ENCODE measurements at places on chromosomes 13 and 19.
A peak's percentile ranks its signal among the peaks of the same experiment; 100 is the strongest.

GRCh38 chr13:52001120-52001731 lies 10.0 kb downstream of the ATP7B start:
- DNase-seq: peak; percentile 46

- DNase-seq: no peak
These were observed 792.6 kb upstream of the SLITRK6 start for GRCh38 chr13:86591862-86592261.

DNA sequence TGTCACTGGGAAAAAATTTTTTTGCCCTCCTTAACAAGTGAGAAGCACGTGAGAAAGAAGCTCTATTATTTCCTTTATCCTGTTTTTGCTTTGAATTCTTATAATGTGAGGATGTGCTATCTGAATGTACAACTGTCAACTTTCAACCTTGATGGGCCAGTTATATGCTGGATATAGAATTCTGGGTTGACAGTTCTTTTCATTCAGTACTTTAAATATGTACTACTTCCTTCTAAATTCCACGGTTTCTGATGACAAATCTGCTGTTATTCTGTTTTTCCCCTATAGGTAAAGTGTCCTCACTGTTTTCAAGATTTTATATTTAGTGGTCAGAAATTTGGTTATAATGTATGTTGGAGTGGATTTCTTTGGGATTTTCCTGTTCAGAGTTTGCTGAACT lies 29.9 kb downstream of the ZDHHC20 start:
- DNase-seq: no peak

- DNase-seq: no peak
These were observed 52.1 kb upstream of the SOX1 start for GRCh38 chr13:112014857-112015256.

GRCh38 chr13:26895081-26895807 lies 134.7 kb upstream of the GPR12 start:
- peak; percentile 13 for DNase-seq

- no peak for DNase-seq
These were observed 34.4 kb downstream of the NUP58 start for GRCh38 chr13:25335856-25336255.

GRCh38 chr13:96803456-96804100 lies 190.7 kb downstream of the OXGR1 start:
- DNase-seq: no peak

DNA sequence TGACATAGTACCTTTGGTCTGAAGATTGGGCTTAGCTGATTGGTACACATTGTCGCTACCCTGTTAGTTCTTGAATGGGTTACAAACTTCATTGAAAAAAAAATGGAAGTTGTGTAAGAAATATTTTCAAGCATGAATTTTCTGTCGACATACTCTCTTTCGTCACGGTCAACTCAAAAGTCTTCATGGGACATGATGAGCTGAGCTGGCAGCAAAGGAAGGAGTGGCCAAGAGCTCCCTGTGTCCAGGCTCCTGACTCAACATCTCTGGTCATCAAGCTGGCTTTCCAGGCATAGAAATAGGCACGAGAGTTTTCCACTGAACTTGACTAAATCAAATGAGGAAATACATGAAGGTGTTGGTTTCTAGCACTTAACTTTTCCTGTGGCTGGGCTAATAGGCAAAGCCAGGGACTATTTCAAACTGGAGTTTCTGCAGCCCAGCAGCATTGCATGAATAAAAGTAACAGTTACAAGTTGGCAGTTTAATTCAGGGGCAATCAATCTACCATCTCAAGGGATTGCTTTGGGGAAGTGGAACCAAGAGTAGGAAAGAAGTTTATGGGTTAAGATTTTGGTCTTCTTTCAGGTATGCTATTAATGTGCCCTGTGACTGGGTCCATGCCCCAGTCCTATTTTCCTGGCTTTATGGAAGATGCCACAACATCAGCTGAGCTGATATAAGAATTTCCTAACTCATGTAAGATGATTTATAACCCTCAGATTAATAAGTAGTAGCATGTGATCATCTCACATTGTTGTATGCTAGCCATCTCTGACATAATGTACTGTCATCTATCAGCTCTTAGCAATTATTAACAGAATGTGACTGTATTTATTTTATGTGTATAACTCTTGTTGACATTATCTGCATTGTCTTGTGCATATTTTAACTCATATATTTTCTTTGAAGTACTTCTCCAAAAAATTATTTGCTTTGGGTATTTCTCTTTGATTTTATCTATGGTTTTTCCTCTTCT lies 385.8 kb downstream of the DLEU7 start:
- DNase-seq: no peak

DNA sequence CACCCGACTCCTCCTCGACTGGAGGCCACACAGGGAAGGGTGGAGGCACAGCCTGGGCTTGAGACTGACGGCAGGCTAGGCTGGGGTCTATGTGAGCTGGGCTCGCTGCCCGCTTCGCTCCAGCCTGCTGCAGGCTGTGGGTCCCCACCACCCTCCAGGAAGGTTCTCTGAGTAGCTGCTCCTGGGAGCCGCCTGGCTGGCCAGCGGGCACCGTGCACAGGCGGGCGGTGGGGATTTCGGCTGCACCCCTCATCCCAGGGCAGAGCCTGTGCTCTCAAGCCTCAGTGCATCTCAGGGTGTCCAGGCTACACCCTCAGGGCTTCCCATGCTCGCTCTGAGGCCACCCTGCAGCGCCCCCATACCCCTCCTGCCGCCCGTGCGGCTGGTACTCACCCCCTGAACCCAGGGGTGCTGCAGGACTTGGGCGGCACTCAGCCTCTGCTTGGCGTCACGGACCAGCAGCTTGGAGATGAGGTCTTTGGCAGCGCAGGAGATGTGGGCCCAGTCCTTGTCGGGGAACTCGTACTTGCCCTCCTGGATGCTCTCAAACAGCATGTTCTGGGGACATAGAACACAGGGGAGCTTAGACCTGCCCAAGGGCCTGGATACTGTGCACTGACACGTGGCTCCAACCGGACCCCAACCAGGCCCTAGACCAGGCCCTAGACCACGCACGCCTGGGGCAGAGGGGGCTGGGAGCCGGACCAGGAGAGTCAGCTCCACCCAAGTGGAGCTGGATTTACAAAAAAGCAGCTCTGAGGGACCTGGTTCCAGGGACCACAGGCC lies 10.2 kb downstream of the MKNK2 start:
- DNase-seq: no peak

GRCh38 chr13:111531505-111531904 lies 211.1 kb downstream of the TEX29 start:
- DNase-seq: no peak

DNA sequence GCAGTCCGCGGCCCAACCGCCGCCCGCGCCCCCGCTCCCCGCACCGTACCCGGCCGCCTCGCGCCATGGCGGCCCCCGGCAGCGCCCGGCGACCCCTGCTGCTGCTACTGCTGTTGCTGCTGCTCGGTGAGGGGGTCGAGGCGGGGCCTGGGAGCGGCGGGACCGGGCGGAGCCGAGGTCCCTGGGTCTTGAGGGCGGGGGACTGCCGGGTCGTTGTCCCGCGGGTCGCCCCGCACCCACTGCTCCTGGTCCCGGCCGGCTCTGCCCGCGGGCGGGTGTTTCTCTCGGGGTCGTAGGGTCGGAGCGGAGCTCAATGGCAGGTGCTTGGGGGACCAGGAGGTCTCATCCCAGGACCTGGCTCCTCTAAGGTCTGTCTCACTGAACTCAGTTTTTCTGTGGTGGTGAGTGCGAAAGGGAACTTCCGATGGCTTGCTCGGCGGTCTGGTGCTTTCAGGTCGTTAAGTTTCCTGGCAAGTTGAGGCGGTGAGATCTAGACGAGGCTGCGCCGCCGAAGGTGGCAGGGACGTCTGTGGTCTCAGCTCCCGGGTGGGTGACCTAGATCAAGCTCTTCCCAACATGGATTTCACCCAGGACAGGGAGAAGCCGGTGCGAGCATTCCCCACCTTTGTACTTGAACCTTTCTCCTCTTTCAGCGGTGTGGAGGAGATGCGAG lies 467 bp downstream of the LAMP1 start:
- peak; percentile 45 for DNase-seq

- no peak for DNase-seq
These were observed 456.6 kb downstream of the FGF9 start for GRCh38 chr13:22127277-22128164.

DNA sequence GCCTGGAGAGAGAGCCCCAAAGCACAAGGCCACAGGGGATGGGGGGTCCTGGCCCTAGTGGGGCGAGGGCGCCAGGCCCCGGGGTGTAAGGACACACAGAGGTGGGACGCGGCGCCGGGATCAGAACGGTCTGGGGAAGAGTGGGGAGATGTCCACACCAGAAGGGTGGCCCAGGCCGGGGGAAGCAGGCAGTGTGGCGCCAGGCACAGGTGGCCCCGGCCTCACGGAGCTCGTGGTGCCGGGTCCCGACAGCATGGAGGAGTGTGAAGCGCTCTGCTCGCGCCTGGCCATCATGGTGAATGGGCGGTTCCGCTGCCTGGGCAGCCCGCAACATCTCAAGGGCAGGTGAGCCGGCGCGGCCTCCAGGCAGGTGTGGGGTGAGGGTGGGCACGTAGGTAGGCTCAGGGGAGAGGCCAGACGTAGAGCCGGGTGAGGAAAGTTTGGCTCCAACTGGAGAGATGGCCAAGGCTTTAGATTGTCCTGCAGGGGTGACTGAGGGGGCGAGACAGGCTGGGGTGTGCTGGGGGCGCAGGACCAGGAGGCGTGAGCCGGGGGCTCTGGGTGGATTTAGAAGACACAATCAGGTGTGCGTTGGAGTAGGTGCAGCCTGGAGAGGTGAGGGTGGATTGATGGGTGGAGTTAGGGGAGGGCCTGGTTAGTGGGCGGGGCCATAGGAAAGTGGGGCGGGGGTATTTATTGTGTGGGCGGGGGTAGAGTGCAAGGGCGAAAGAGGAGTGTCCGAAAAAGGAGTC lies 2.9 kb upstream of the ARHGAP45 start:
- no peak for DNase-seq

GRCh38 chr19:46748325-46749109 lies 2.3 kb upstream of the STRN4 start:
- DNase-seq: peak; percentile 75

DNA sequence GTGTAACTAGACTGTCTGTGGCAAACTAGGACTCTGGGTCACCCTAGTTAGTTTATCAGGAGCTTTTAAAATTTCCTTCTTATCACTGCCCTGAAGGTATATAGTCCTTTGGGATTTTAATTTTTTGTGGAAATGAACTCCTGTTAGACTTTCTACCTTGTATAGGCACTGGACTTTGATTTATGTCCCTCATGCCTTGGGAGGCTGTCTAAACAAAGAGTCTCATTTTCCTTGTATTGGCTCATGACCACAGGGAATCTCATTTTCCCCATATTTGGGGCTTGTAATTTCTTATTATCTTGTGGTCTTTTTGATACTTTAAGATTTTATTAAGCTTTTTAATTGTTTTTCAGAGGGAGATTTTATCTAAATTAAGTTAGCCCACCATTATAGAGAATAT lies 21.4 kb downstream of the KCTD4 start:
- no peak for DNase-seq

DNA sequence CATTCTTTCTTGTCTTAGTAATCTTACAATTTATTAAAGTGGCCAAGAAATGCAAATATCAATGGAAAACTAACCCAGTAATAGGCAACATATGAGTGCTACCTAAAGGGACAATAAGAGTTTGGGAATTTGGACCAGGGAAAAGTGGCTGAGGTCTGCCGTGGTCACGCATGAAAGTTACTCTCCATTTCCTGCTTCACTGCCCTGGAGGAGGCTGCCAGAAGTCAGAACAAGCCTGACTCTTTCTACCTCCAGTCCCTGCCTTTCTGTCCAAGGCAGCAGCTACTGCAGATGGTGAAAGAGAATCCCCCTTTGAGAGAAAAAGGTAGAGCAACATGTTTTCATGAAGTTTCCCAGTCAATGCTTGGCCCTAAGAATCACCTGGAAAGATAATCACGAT lies 201.1 kb upstream of the ARGLU1 start:
- DNase-seq: no peak

DNA sequence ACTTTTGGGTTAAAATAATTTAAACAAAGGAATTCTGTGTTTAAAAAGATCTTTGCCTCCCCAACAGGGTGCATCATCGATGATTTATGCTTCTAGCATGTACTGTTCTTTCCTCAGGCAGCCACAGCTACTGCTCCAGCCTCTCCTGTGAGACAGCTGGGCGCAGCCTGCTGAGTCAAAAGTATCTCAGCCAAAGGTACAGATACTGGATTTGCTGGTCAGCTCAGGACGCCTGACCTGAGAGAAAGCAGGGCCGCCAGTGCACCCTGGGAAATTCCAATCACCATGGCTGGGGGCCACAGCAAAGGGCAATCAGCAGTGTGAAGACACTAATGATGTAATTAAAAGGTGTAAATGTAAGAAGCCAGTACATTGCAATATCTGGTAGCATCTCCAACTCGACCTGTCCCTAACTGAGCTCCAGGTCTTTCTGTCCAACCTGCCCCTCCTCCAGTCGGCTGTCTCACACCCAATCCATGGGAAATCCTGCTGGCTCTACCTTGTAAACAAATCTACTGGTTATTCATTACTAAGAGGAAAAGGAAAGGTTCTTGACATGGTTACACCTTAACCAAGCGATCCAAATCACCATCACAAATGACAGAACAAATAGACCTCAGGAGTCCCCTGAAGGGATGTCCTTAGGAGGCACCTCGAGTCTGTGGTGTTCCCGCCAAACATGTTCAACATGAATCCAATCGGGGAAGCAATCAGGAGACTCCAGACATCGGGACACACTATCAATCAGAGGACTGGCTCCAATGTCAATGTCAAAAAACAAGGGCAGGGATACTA lies 7.3 kb downstream of the OPA3 start:
- DNase-seq: no peak

- DNase-seq: no peak
These were observed 5.4 kb downstream of the LINGO3 start for GRCh38 chr19:2302319-2303210.

GRCh38 chr13:36163809-36164308 lies 32.7 kb upstream of the DCLK1 start:
- DNase-seq: no peak

GRCh38 chr13:75705395-75705794 lies 69.3 kb downstream of the LMO7 start:
- peak; percentile 26 for DNase-seq

GRCh38 chr19:16327169-16327475 lies 2.5 kb downstream of the KLF2 start:
- DNase-seq: no peak

DNA sequence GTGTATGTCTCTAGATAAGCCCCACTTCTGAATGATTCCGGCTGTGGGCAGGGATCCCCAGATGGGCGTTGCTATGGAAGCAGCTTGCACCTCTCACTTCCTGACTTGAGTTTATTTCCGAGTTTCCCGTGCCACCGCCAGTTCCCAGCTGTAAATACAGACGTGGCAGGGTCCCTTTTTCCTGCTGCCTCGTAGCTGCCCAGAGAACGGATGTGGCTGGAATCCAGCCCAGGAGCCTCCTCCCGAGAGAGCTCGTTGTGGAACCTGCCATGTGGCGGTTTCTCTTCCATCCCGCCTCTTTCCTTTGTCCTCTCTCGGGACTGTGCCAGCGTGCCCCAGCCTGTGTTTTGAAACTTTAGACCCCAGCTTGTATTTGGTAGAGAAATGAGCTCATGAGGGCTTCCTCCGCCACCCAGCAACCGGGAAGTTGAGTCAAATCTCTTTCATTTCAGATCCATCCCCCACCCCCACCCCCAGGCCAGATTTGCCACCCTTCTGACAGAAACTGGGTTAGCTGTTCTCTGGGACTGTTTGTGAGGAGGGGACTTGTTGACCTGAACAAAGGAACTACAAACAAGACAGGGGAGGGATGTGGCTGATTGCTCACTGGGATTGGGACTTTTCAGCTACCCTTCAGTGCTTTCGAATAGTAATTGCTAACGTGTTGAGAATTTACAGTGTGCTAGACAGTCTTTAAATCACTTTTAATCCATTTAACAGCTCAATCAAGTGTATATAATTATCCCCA lies 96.6 kb downstream of the SIPA1L3 start:
- DNase-seq: peak; percentile 71

Measured in activated CD4-positive, alpha-beta T cell treated with anti-CD3 and anti-CD28 coated beads, Interleukin-2, amount 50 U/mL, for 16 hours (primary cell).